CD4-positive, alpha-beta T cell treated with Interleukin-10 for 1 hour (primary cell): ENCODE measurements at places on chromosomes 2 and 18.

- no peak for DNase-seq
Measured at GRCh38 chr2:16073471-16073870, 133.1 kb downstream of the MYCN start.

DNA sequence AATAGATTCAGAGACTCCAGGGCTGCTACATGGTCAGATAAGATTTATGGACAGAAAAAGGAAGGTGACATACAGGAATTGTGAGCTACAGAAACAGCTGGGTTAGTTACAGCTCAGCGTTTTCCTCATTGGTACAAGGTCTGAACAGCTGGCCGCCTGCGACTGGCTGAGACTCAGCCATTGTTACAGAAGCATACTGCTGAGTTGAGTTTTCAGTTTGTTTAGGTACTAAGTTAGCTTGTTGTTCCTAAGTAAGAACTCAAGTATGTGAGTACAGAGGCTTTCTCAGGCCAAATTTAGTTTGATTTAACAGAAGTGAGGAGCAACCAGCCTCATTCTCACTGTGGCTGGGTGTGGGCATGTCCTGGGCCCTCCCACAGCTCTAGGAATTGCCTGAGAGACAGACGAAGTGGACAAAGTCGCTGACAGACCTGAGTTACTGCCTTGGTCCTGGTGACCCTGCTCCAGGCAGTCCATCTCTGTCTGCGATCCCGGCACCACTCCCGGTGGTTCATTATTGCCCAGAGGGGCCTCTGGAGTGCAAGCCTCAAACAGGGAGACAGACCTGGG lies 27.8 kb upstream of the RHOB start:
- no peak for DNase-seq

GRCh38 chr18:60246606-60247005 lies 126.0 kb downstream of the MC4R start:
- no peak for DNase-seq

DNA sequence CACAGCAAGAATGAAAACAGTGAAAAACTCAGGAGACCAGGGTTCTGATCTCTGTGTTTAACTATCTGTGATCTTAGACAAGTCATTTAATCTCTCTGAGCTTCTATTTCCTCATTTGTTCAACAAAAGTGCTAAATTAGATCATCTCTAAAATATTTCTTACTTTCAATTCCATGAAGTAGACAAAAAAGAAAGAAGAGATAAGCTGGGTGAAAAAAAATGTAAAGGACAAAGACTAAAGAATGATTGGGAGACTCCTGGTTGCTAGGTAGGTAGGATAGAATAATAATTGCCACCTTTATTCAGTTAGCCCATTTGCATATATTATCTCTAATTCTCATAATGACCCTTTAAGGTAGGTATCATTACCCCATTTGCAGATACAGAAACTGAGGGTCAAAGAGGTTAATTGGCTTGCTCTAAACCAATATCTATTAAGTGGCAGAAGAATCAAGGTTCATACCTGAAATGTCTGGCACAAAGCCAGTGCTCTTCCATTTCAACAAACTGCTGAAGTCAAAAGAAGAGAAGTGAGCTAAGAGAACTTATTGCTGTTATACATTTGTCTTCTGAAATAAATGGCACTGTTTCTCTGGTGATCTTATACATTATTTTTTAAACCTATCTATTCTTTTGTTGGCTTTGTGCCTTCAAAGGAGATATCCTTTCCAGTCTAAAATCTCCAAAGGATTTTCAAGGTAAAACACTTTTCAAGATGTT lies 141.7 kb downstream of the OTX1 start:
- no peak for DNase-seq

GRCh38 chr2:119694470-119694844 lies 15.5 kb downstream of the TMEM177 start:
- no peak for DNase-seq

- DNase-seq, result no peak
Measured at GRCh38 chr2:235701206-235701981, 207.6 kb downstream of the AGAP1 start.

DNA sequence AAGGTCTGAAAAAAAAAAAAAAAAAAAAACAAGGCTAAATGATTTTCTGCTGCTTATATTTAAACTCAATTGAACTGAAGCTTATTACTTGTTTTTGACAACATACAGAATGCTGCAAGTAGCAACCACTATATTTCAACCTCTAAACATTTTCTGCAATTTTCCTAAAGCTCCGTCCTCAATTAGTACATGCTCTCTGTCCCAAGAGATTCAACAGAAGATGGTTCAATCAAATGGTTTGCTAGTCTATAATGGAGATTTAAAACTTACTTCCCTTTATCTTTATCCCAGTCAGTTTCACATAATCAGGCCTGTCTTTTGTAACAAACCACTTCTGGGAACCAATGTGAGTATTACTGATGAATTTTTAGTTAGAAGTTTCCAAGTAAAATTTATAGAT lies 485.1 kb upstream of the CDH7 start:
- no peak for DNase-seq

GRCh38 chr2:85992611-85993010 lies 103.8 kb upstream of the ST3GAL5 start:
- no peak for DNase-seq

DNA sequence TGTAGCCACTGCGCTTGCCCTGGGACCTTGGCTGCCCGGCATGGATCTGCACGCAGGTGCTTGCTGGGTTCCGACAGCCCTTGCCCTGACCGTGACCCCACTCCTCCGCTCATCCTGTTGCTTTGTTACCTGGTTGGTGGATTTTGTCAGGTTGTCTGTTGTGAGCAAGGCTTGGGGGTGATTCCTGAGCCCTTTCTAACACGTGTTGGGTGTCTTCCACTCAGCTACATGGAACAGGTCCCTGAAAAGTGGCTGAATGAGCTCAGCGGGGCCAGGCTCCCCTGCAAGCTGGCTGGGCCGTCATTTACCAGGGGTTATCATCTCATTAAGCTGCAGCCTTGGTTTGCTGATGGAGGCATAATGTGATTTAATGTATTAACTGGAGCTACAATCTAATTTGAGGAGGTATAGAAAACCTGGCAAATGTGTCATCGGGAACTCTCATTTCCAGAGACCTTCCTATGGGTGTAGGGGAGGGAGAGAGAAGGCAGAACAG lies 24.6 kb downstream of the RAMP1 start:
- DNase-seq, result no peak

DNA sequence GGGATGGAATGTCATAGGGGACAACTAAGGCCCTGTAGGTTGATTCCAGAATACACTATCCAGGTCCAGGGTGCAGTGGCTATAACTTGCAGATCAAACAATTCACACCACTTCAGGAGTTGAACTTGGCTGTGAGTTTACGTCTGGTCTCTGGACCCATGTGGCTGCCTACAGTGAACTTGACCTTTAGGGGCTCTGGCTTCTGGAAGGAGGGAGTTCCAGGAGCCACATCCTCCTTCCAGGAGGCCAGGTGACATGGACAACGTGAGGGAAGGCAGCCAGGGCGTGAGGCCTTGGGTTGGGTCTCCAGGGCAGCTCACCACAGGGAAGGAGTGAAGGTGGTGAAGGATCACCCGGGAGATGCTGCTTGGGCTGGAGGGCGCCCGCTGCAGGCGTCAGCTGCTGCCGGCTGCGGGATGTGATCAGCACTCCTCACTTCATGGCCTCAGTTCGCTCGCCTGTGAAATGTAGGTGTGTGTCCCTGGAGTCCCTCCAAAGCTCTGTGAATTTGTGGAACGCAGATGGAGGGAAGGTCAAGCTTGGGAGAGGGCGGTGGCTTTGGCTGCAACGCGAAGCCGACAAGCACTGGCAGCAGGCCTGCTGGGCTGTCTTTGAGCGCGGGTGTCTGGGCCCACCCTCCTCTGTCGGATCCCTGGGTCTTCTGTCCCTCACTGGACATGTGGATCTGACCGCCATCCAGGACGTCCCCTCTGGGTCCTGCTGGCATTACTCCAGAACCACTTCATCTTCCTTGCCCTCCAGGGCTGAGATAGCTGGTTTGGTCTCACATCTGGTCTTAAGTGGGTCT lies 146.5 kb downstream of the GLI2 start:
- no peak for DNase-seq

GRCh38 chr18:74604361-74604760 lies 6.7 kb downstream of the ZNF407 start:
- no peak for DNase-seq

GRCh38 chr18:9808295-9809241 lies 77.2 kb upstream of the TXNDC2 start:
- no peak for DNase-seq

DNA sequence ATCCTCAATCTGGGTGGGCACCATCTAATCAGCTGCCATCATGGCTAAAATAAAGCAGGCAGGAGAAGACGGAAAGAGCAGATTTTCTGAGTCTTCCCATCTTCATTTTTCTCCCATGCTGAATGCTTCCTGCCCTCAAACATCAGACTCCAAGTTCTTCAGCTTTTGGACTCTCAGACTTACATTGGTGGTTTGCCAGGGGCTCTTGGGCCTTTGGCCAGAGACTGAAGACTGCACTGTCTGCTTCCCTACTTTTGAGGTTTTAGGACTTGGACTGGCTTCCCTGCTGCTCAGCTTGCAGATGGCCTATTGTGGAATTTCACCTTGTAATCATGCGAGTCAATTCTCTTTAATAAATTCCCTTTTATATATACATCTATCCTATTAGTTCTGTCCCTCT lies 36.6 kb downstream of the DIPK1C start:
- DNase-seq, result no peak

- no peak for DNase-seq
Measured at GRCh38 chr2:69703189-69703588, 38.7 kb upstream of the ANXA4 start.

DNA sequence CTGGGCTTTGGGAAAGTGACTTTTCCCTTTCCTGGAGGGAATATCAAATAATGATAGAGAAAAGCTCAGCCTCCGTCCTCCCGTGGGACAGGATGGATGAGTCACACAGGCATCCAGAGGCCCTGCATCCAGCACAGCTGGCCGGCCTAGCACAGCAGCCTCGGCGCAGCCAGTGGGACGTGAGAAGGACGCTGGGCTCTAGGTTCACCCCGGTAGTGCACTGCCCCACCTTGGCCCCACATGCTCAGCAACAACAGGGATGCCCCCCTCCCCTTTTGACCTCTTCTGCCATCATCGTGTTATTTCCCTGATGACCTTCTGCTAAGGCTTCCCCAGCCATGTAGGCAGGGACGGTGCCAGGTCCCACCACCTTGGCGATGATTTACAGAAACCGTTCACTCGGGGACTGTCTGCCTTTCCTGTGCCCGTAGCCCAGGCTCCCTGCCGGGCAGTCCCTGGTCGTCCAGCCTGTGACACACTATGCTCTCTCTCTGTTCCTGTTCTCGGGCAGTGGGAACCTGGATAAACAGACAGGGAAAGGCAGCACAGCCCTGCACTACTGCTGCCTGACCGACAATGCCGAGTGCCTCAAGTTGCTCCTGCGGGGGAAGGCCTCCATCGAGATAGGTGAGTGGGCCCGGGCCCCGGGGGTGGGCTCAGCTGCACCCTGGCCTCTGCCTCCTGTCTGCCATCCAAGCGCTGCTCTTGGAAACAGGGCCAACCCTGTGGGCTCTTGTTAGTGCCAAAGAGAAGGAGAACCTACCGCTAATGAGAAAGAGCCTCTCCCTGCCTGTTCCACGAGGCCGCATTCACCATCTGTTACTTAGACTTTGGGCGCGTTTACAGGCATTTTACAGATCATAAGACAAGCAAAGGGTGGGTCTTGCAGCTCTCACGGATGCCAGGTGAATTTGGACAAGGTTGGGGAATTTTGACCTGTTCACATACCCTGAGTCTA lies 44.6 kb downstream of the ITGB1BP1 start:
- DNase-seq, result no peak

DNA sequence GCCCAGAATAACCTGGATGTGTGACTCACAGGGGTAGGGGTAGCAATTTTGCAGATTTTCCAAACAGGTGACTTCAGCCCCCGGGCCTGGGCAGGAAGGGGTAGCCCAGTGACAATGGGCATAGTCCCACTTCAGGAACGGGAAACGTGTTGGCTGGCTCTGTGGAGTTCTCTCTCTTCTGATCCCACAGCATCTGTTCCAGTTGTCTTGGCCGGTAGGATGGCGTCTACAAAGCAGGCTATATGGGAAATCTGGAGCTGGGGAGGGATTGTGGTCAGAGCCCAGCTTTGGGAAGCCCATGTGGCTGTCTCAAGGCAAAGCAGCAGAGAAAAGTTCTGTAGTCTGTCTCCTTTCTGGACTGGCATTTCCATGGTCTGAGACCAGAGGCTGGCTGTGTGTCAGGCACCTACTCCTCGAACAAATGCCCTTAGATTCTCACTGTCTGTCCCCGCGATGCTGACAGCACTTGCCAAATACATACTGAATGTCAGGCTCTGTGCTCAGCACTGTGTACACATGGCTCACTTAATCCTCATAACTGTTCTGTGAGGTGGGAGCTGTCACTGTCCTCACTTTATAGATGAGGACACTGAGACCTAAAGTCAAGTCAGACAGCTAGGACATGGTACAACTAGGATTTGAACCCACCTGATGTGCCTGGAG lies 17.9 kb upstream of the TMEM214 start:
- no peak for DNase-seq

- DNase-seq, result no peak
Measured at GRCh38 chr18:65990944-65991708, 240.3 kb downstream of the CDH7 start.

GRCh38 chr2:173401716-173402326 lies 47.1 kb downstream of the CDCA7 start:
- no peak for DNase-seq

- no peak for DNase-seq
Measured at GRCh38 chr2:55156984-55157383, 75.1 kb downstream of the CLHC1 start.

DNA sequence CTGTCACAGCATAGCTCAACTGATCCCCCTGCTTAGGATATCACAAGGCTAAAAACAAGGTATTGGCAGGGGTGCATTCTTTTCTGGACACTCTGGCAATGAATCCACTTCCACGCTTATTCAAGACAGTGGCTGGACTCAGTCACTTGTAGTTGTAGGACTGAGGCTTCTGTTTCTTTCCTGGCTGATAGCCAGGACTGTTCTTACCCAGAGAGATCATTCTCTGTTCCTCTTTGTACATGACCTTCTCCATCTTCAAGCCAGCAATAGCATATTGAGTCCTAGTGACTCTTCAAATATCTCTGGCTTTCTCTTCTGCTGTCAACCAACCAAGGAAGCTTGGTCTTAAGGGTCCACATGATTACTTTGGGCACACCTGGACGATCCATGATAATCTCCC lies 241.3 kb downstream of the RBM43 start:
- no peak for DNase-seq

DNA sequence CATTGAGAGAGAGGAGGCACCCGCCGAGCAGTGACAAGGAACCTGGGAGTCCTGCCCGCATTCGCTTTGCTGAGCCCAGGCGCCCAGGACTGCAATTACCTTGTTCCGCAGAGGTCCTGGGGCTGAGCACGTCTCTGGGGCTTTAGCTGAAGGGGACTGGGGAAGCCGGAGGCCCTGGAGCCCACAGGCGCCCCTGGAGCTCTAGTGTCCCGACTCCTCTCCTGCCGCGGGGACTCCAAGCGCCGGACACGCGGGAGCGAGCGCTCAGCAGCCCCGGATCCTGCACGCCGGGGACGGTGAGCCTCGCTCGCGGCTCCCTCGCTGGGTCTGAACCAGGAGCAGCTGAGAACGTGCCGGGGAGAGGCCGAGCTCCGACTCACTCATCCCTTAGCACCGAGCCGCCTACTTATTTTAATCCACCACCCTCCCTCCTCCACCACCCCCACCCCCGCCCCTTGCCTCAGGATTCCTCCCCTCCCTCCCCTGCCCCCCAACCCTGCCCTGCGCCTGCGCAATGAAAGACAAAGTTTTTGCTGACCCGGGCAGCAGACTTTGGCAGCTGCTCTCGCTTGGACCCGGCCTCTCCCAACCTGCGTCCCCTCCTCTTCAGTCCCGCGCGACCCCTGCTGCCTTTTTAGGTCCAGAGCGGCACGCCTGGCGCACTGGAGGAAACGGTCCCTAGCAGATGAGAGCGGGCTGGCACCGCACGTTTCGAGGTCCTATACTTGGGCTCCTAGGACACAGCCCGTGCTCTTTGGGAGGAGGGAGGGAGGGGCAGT lies at the start of gene OSR1:
Gene OSR1, minus strand, starts transcription at position 382 of the 779 bp plus-strand sequence. CDS start 4,818 bp downstream, outside the sequence.
- no peak for DNase-seq
